ENCODE measurements at places on chromosomes 1 and 21.

- DNase-seq = no peak
These were observed 200.2 kb downstream of the PDE4B start for GRCh38 chr1:65992831-65993271.

- DNase-seq = peak; percentile 57
These were observed 3.6 kb upstream of the ZMYM4 start for GRCh38 chr1:35264871-35265270.

GRCh38 chr1:94542088-94542870 is 720 bp upstream of the F3 start:
- no peak for DNase-seq

DNA sequence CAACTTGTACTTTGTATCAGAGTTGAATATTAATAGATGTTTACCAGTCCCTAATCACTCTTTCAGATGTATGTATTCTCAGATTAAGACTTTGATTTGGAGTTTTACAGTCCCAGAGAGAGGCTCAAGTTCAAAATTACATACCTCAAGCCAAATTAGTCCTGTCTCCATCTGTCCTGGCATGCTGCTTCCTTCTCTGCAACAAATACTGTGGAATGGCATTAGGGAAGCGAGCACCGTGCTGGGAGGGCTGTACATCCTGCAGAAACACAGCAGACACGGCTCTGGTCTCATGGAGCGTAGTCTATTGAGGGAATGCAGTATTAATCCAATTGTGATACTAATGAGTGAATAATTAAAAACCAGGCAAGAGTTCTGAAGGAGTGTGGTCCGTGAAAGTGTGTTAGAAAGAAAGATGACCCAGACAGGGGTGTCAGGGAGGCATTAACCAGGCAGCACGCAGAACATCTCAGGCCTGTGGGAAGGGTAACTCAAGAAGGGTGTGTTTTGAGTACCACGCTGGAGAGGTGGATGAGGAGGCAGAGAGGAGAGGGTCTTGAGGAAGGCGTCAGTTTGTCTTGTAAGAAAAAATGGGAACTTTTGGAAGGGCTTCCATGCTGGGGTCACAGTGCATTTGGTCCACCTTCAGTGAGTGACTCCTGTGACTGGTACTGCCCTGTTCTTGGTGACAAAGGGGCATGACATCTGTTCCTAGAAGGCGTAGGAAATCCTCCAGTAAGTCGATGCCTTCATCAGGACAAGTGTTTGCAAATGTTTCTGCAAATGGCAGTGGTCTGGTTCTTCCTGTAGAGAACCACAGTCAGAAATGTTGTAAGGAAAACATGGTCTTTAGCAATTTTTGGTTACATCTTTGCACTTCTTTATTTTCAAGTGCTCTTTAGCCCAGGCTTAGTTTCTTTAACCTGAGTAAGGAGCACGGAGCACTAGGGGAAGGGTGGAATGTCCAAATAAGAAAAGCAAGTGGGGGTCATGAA is 1.6 kb downstream of the RAB4A start:
- peak; percentile 82 for DNase-seq

- DNase-seq = no peak
These were observed 223.7 kb upstream of the ADAMTS5 start for GRCh38 chr21:27190601-27191000.

- DNase-seq = no peak
These were observed 96.7 kb upstream of the CXADR start for GRCh38 chr21:17416139-17416538.

DNA sequence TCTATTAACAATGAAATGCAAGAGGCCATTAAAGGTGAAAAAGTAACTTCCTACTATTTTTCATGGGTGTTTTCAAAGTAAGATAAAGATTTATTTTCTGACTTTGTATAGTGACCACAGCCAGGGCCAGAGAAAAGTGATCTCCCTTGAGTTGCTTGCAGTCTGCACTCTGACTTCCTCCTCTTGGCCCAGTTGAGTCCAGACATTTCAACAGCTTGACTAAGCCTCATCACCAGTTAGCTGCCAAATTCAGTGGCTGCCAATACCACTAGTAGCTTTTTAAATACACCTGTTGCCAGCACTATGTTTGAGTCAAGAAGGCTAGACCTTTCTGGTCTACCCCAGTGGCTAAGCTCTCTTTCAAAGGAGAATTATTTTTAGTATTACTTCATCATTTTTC is 3.7 kb upstream of the NEK7 start:
- DNase-seq = no peak

- no peak for DNase-seq
These were observed 41.0 kb downstream of the LDLRAD2 start for GRCh38 chr1:21853131-21853427.

DNA sequence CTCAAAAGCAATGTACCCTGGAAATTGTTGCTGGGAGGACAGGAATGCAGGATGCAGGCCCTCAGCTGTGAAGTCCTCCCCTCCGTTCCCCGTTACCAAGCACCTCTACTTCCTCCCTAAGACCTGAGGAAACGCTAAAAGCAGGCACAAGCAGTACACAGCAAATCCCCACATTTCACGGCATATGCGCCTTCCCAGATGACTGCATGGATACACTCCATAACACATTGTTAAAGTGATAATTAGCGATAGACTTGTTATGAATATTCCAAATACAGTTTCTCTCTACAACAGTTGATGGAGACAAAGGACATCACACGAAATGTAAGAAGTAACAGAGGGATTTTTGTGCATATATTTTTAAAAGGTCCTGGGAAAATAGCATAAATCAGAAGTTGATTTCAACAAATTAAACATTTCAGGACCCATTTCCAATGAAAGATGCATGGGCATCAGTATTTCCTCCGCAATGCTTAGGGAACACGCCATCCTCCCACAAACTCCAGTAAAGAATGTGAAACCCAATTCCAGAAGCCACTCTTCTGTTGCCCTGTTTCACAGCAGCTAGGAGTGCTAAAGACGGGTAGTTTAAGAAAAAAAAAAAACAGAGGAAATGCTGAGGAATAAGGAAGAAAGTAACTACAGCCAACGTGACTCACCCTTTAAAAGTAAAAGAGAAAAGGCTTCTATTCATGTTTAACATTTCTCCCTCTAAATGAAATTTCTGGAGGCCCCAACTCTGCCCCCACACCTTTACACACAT is 75.5 kb downstream of the HIVEP3 start:
- DNase-seq = no peak

- DNase-seq = no peak
These were observed 39.1 kb upstream of the KIF21B start for GRCh38 chr1:201062511-201063091.

GRCh38 chr1:166145499-166145898 is 21.3 kb downstream of the FAM78B start:
- DNase-seq = no peak

DNA sequence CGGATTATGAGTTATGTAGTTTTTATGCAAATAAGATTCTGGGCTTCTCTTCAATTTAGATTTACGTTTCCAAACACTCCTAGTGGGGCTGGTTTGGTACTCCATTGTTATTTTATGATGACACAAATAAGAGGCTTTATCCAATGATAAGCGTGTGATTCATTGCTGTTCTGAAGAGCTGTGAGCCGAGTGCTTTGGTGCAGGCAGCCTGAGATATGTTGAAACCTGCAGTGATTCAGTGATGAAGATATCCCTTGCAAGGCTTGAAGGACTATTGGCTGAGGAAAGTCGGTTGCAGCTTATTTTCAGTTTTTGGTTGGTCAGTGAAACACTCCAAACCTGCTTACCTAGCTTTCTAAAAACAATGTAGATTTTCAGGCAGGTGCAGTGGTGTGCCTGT is 112.2 kb downstream of the RYR2 start:
- no peak for DNase-seq

- no peak for DNase-seq
These were observed 64.7 kb downstream of the JAK1 start for GRCh38 chr1:64901663-64902062.

DNA sequence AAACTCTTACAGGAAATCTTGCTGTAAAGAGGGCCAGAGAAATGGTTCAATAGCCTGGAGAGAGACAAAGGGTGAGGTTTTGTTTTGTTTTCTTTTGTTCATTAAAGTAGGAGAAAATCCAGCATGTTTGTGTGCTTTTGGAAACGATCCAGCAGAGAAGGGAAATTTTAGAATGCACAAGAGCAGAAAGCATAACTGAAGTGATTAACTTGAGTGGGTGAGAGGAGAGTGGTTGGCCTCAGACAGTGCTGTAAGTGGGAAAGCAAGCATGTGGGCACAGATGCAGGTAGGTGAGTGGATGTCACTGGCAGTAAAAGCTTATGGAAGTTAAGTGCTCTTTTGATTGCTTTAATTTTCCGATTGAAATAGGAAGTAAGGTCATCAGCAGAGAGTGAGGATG is 50.2 kb downstream of the EEIG2 start:
- DNase-seq = no peak

DNA sequence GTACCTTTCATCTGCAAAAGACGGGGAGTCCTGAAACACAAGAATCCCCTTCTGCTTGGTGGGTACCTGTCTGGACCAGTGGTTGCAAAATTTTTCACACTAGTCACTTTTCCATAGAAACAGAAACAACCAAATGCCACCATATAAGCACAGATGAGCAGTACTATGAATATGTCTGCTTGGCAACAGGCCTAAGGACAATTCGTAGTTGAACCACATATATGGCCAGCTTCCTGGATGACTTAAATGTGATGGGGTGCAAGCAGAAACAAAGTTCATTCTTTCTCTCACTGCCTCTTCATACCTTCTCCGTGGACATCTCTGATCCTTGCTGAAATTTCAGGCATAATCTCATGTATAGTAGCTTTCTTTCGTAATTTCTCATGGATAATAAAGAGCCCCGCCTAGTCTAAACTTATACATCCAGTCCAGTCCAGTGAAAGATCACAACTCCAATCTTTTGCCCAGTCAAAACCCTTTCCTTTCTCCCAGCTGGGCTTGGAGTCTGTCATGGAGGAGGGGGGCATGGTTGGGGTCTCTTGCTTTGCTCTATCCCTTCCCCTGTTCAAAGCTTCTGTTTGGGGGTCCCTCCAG is 7.0 kb downstream of the FCAMR start:
- DNase-seq = no peak

GRCh38 chr21:33124889-33125288 is 54.9 kb downstream of the OLIG1 start:
- DNase-seq = peak; percentile 49

GRCh38 chr1:24390924-24391782 is 22.4 kb downstream of the STPG1 start:
- DNase-seq = peak; percentile 9

- peak; percentile 55 for DNase-seq
These were observed 5.1 kb upstream of the ARNT start for GRCh38 chr1:150881331-150882070.

DNA sequence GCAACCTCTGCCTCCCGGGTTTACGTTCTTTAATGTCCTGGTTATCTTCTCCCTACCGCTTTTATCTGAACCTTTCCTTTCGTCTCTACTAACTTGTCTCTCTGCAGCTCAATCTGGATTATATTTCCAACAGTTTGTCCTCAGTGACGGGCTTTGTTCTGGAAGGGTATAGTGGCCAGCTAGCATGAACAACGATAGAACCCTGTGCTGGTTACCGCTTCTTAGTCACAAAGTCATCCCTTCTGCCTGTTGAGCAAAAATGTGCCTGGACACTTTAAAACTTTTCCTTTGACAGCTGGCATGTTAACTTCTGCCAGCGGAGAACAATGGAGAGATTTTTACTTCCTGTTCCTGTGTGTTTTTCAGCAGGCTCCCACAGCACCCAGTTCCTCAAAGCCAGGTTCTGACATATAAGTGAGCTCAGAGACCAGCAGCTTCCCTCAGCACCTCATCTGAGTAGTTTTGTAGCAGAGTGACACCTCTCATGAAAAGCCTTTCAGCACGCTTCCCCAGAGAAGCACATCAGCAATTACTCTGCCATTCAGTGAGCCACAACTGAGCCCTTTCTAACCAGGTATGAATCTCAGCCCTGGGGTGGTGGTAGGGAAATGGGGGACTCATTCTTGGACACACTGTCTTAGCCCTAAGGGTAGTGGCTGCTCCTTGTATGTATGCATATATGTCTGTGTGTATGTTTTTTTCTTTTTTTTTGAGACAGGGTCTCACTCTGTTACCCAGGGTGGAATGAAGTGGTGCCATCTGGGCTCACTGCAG is 23.6 kb upstream of the CCDC17 start:
- no peak for DNase-seq

- no peak for DNase-seq
These were observed 52.0 kb upstream of the ARHGEF16 start for GRCh38 chr1:3402258-3403010.

DNA sequence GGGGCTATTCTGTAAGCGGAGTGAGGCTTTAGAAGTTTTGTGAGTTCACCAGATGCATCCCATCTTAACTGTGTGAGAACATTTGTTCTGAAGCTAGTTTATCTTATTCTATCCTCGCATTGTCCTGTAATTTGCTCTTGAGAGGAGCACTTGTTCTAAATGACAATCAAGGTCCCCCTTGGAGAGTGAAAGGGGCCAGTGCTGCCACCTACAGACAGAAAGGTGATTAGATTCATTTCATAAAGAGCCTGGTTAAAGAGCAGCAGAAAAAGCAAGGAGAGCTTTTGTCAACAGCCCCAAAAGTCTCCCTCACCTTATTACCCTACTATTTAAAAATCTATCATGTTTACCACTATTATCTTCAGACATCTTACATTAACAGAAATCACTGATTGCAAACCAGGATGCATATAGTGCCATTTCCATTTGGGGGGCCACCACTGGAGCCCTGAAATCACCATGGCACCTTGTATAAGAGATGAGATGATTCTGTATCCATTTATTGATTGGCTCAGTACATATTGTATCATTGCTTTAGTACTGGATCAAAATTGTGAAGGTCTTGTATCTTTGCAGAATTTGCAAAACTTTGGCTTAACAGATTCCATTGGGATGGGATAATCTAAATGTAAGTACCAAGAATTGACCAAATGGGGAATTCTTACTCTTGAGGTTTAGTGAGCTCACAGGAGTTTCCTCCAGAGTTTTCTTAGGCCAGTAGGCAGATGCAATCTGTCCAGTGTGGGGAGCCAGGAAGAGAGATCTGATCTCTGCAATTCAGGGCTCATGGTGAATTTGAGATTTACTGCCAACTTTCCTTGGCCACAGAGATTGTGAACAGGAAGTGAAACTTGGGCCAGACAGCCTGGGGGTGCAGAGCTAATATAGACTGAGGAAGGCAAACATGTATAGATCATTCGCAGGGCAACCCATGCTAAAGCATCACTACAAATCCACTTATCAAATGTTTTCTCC is 64.3 kb upstream of the TRABD2B start:
- no peak for DNase-seq

- no peak for DNase-seq
These were observed 146.7 kb downstream of the HMCN1 start for GRCh38 chr1:185880779-185881333.

- no peak for DNase-seq
These were observed 936 bp upstream of the NCAM2 start for GRCh38 chr21:20997311-20997635.

GRCh38 chr1:229436201-229436600 is 2.3 kb upstream of the ACTA1 start:
- no peak for DNase-seq

- DNase-seq = no peak
These were observed 51.0 kb downstream of the SMYD2 start for GRCh38 chr1:214331827-214332423.

GRCh38 chr1:30287976-30288375 is 435.4 kb downstream of the MATN1 start:
- no peak for DNase-seq

DNA sequence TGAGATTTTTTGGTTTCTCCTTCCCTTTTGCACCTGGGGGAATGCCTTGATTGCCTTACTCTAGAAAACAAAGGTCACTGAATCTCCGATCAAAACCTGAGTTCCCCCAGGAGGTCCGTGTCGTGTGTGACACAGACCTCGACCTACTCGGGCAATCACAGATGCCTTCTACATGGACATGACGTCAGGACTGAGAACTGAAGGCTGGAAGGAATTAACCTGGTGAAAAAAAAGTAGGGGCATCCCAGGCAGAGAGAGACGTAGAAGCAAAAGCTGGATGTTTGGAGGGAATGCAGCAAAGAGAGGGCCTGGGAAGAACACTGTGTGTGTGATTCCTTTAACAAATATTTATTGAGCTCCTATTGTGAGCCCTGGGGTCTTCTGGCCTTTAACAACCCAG is 178.0 kb downstream of the PRDM2 start:
- DNase-seq = no peak
